ENCODE measurements at places on chromosomes 1 and 21.

- DNase-seq = no peak
Observed at GRCh38 chr1:19480282-19480681, 5.1 kb downstream of the CAPZB start.

GRCh38 chr1:204134103-204134502 lies 17.7 kb downstream of the ETNK2 start:
- no peak for DNase-seq

GRCh38 chr1:241074507-241074906 lies 282.5 kb downstream of the RGS7 start:
- no peak for DNase-seq

- no peak for DNase-seq
Observed at GRCh38 chr1:2213576-2214505, 14.3 kb upstream of the SKI start.

- no peak for DNase-seq
Observed at GRCh38 chr1:57142169-57142568, 176.4 kb upstream of the C8B start.

DNA sequence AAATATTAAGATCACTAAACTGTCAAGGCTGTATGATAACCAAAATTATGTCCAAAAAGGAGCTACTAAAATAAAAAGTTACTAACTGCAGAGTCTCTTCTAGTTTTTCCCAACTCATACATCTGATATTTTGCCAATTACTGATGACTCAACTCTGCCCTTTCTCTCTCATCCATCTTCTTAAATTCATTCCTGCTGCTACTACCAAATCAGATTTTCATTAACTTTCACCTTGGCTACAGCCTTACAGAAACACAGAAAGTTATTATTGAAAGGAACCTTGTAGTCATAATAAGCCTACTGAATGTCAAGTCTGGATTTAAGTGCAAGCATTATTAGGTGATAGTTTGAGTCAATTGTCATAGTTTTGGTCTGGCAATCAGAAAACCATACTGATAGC lies 273.1 kb downstream of the DPYD start:
- no peak for DNase-seq

DNA sequence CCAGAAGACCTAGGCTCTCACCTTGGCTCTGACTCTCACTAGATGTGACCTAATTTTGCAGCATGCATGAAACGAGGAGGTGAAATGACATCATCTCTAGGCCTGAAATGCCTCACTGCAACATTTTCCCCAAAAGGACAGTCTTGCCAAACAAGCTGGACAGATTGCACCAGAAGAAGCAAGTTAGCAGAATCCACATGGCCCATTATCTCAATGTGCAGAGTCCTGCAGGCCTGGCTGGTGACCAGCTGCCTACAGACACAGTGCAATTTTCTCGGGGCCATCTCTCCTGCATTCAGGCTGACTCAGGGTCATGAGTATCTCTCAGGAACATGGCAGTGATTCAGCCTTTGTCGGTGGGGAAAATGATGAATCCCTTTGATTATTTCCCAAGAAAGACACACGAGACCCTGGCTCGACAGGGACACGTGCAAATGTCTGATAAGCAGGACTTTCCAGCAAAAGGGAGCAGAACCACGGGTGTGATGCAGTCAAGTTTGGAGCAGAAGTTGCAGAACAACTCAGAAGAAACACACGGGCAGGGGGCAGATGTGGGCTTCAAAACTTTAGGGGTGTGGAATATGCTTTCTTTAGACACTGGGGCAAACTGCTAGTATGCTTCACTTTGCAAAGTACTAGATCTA lies 38.7 kb downstream of the TRIM67 start:
- DNase-seq = no peak

DNA sequence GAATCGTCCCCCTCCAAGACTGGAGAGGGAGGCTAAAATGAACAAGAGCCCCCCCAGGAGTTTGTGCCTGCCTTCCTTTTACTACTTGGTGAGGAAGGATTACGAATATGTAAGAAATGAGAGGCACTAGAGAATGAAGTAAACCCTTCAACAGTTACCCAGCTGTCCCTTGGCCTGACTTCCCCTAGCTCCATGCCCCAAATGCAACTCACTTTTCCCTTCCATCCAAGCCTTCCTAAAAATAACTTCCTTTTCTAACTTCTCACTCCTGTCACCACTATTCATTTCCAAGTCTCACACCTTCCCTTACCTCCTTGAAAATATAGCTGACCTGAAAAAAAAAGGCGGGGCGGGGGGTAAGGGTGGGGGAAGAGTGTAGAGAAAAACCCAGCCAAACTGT lies 96.6 kb upstream of the HNRNPU start:
- no peak for DNase-seq

GRCh38 chr1:196660852-196661251 lies 9.0 kb downstream of the CFH start:
- DNase-seq = peak; percentile 58

- DNase-seq = no peak
Observed at GRCh38 chr21:44443891-44444285, 11.4 kb upstream of the LRRC3 start.

DNA sequence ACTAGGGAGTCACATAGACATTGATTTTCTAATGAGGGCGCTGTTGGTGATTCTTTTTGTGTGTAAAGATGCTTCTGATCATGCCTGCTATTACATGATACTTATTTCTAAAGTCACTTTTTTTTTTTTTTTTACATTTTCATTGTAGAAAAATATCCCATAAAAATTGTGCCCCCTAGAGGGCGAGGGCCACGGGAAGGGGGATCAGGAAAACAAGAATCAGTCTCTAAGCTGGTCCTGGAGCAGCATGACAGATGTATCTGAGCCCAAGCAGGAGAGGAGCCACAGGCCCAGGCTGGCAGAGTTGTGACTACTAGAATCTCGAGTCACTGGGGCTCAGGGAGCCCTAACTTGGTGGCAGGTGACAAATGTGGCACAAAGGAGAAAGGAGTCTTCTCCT lies 28.1 kb downstream of the ZSCAN20 start:
- no peak for DNase-seq

DNA sequence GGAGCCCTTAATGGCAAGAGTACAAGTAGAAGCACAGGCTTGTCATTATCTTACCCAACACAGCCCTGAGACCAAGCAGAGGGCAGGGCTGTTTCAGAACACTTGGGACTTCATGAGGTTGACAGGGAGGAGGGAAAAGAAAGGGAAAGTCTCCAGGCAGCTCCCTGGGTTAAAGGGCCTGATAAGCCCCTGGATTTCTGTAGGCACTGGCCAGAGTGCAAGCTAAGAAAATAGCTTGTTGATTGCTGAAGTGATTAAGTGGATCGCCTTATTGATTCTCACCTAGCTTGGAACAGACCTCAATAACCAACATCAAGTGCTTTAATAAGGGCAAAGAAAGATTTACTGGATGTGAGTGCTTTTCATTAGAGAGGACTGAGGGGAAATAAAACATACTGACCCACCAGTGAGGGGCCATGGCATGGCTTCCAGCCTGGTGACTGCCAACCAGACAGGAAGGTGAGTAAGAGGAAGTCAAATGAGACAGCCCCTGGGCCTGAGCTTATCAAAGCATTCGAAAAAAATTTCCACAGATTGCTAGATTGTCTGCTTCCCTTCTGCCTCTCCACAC lies 121.4 kb upstream of the NFIA start:
- no peak for DNase-seq

- no peak for DNase-seq
Observed at GRCh38 chr1:94355485-94355980, 62.7 kb upstream of the ABCD3 start.

- DNase-seq = no peak
Observed at GRCh38 chr1:28971980-28972771, 57.8 kb downstream of the EPB41 start.

- no peak for DNase-seq
Observed at GRCh38 chr21:19018529-19018928, 614.9 kb upstream of the TMPRSS15 start.

DNA sequence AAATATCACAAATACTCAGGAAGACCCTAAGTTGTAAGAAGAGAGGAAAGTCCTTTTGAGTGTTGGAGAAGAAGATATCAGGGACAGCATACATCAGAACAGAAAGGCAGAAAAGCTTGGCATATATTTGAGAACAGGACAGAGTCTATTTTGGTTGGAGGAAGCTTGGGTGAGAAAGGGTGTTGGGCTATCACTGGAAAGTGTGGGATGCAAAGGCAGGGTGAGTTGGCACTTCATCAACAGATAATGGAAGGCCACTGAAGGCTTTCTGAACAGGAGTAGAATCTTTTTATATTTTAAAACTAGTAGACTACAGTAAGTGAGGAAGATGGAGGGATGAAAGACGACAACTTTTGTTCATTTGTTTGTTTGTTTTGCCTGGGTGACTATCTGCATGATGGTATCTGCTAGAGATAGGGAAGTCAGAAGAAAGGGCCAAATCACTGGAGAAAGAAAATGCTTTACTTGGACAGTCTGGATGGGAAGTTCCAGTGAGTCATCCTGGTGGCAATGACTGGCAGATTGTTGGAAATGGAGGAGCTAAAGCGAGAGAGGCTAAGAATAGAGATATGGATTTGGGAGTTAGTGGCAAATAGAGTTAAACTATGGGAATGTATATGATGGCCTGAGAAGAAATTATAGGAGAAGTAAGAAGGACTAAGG lies 33.7 kb upstream of the KCNA2 start:
- no peak for DNase-seq

DNA sequence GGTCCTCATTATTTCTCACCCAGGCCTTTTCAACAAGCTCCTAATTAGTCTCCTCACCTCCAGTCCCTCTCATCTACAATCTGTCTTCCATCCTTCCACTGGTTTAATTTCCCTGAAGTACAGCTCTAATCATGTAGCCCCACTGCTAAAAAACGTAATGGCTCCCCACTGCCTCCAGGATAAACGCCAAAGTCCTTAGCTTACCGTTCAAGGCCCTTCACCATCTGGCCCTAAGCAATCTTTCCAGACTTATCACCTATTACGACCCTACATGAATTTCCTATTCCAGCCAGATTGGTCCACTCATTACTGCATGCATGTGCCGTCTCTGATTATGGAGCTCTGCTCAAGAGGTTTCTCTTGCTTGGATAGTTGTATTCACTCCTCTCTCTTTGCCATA lies 83.1 kb upstream of the DAB1 start:
- DNase-seq = no peak

GRCh38 chr1:64173336-64173940 lies 30.0 kb upstream of the UBE2U start:
- DNase-seq = no peak

GRCh38 chr1:31502926-31503511 lies 73.3 kb upstream of the TINAGL1 start:
- no peak for DNase-seq

- DNase-seq = peak; percentile 73
Observed at GRCh38 chr1:26161415-26162219, 2.7 kb downstream of the FAM110D start.

DNA sequence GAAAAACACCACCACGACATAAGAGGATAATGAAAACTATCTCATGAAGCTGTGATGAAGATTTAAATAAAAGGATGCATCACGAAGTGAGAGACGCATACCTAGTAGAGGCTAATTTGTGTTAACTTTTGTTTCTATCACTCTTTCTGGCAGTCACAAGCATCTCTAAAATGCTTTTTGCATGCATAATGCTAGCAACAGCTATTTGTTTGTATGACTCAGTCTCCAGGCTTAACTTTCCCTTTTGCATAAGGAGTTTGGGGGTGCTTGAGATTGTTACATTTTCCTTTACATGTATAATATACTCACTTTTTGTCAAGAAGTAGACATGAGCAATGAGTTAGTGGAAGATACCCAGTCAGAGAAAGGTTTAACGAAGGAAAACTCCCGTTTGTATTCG lies 385.4 kb downstream of the DISC1 start:
- no peak for DNase-seq
